Activated naive CD8-positive, alpha-beta T cell treated with anti-CD3 and anti-CD28 coated beads, Interleukin-2, amount 50 U/mL, for 16 hours (primary cell): ENCODE measurements at places on chromosomes 6 and 20.

DNA sequence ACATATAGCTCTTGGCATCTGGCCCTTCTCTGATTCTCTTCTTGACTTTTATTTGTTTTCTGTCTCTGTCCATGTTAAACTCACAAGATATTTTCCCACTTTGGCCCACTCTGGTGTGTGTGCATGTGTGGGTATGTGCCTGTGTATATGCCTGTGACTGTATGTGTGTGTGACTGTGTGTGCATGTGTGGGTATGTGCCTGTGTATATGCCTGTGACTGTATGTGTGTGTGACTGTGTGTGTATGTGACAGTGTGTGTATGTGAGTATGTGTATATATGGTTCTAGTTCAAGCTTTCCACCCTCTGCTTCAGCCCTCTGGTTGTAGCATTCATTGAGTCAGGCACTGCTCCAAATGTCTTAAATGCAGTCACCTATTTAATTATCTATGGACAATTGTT lies 88.6 kb upstream of the GGTLC1 start:
- no peak for DNase-seq

GRCh38 chr6:154824076-154824475 lies 90.9 kb downstream of the SCAF8 start:
- no peak for DNase-seq

- no peak for DNase-seq
Observed at GRCh38 chr6:166712286-166713228, 85.5 kb upstream of the RPS6KA2 start.

- DNase-seq: no peak
Observed at GRCh38 chr20:33851842-33852466, 40.8 kb downstream of the CHMP4B start.

GRCh38 chr20:35978041-35978513 lies 9.7 kb downstream of the CNBD2 start:
- DNase-seq: no peak

DNA sequence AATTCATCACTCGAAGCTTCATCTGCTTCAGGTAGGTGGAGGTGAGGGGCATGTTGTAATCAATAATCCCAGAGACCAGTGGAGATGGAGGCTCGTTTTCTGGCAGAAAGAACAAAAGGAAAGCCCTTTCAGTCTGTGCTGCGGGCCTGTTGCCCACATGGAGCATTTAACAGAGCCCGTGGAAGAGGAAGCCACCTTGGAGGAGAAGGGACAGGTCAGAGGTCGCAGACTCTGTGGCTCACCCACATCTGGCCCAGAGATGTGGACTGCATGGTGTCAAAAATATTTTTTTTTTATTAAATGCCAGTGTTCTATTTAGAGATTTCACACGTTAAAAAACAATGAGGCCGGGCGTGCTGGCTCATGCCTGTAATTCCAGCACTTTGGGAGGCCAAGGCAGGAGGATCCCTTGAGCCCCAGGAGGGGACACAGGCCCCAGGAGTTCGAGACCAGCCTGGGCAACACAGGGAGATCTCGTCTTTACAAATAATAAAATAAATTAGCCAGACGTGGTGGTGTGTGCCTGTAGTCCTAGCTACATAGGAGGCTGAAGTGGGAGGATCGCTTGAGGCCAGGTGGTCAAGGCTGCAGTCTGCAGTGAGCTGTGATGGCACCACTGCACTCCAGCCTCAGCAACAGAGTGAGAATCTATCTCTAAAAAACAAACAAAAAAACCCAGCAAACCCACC lies 73.6 kb downstream of the NOL4L start:
- DNase-seq: no peak

- no peak for DNase-seq
Observed at GRCh38 chr20:3262566-3262965, 23.6 kb upstream of the SLC4A11 start.

DNA sequence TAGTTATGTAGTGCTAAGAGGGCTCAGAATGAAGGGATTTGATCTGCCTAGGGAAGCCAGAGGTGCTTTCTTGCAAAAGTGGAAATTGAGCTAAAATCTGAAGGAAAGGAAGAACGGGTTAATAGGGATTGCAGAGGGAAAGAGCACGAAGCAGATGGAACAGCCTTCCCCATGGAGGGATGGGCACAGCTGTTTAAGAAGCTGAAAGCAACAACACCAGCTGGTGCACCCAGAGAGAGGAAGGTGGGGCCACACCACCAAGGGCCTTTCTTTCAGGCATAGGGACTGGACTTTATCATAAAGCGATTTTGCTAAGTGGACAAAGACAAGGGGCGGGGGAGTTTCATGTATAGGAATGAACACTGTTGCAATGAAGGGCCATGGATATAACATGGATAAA lies 65.8 kb upstream of the SNRPB2 start:
- DNase-seq: no peak

DNA sequence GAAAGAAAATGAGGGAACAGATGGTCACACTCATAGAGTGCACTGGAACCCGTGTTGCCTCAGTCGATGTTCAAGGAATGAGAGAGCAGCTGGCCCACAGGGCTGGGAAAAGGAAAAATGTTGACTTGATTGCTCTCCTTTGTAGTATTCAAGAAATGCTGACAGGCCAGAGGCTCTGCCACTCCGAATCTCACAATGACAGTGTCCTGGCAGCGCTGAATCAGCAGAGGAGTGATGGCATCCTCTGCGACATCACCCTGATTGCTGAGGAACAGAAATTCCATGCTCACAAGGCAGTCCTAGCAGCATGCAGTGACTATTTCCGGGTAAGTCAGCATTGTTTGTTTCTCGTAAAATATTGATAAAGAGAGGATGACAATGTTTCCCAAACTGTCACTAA lies 51.3 kb downstream of the KLHL32 start:
- DNase-seq: no peak

GRCh38 chr20:22775671-22776139 lies 191.3 kb upstream of the FOXA2 start:
- no peak for DNase-seq

GRCh38 chr6:139392794-139393193 lies 18.3 kb upstream of the CITED2 start:
- no peak for DNase-seq

DNA sequence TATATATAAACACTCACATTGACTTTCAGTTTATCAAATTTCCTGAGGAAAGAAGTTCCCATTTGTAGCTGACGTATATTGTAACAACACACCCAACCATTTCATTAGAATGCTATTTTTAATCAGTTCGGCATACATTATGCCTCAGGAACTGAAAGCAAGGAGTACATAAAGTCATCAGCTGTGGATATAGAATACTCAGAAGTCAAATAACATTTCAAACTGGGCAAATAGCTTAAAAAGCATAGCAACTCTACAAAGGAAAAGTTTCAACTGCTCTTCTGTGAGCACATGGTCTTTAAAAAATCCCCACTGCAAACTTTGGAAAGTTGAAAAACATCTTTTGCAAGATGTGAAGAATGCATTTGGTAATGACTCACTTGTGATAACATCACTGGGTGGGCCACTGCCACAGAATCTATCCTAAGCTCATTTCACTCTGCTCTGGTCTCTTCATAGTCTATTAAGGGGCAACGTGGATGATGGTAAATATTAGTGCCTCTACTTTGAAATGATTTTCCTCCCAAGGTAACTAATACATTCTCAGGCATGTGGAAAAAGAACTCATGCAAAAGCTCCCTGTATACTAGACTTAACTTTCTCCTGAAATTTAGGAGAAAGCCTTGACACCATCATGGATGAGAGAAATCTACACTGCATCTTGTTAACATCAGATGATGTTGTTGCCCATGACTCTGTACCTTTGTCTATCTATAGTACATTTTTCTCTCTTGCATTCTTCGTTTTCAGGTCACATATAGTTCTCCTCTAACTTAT lies 49.2 kb downstream of the FYN start:
- no peak for DNase-seq

GRCh38 chr20:46458866-46459750 lies 52.7 kb upstream of the ELMO2 start:
- DNase-seq: no peak

GRCh38 chr20:32651537-32651936 lies 22.2 kb downstream of the C20orf203 start:
- DNase-seq: no peak

- DNase-seq: no peak
Observed at GRCh38 chr6:159871906-159872305, 18.9 kb upstream of the MAS1 start.

- DNase-seq: no peak
Observed at GRCh38 chr6:4883298-4883697, 107.1 kb downstream of the CDYL start.

DNA sequence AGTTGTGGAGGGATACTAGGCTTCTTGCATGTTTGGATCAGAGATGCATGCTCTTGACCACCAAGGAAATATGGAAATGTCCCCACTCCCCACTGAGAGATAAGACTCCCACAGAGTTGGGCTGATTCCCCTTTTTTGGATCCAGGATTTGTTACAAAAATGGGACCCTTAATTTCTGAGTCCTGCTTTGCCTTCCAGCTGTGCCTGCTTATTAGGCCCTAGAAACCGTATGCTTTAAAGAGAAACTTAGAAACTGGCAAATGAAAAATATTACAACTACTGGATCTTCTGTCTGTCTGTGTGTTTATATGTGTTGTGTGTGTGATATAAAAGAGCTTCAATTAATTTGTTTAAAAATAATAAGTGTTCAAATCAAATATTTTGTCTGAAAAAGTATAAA lies 817.6 kb upstream of the CITED2 start:
- DNase-seq: no peak

DNA sequence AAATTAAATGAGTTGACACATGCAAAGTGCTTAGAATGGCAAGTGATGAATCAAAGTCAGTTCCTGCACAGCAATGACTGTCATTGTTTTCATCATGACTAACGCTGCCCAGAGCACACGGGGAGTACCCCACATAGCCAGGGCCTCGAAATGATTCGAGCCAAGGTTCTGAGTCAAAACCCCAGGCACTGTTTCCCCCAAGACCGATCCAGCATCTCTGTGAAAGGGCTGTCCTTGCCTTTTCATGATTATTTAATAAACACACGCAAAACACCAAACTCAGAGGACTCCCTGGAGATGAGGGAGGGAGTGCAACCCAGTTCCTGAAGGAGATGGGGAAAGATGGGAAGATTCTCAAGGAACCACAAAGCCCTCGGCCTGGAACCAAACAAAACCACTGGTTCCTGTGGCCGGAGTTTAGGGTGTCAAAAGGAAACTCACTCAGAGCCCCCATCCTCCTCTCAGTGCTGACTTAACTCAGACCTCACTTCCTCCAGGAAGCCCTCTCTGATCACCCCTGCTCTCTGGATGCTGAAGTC lies 3.8 kb downstream of the PREX1 start:
- DNase-seq: peak; percentile 47

- DNase-seq: no peak
Observed at GRCh38 chr6:90194371-90194841, 102.2 kb downstream of the BACH2 start.

GRCh38 chr6:110965629-110966229 lies 7.2 kb downstream of the GTF3C6 start:
- no peak for DNase-seq

GRCh38 chr6:37283671-37284151 lies 25.8 kb upstream of the TMEM217 start:
- DNase-seq: no peak

DNA sequence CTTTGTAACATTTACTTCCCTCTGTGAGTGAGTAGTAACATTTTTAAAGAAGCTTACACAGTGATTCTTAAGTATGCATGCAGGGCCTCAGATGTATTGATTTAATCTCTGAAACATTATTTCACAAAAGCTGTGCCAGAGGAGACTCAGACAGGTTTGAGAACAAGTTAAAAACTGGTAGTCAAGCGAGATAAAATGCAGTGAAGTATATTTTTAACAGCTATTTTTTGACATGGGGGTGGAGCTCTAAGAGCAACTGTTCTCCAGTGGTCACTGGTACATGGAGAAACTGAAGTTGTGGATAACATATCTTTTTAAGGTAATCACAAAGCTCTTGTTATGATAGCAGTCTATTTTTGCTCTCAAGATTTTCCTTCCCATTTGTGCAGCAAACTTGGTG lies 20.4 kb downstream of the DSTN start:
- DNase-seq: no peak

- DNase-seq: no peak
Observed at GRCh38 chr6:16078064-16078463, 50.8 kb upstream of the MYLIP start.

GRCh38 chr6:3471711-3472110 lies 14.9 kb upstream of the SLC22A23 start:
- DNase-seq: no peak

- no peak for DNase-seq
Observed at GRCh38 chr20:1509237-1509636, 18.0 kb upstream of the SIRPB2 start.

DNA sequence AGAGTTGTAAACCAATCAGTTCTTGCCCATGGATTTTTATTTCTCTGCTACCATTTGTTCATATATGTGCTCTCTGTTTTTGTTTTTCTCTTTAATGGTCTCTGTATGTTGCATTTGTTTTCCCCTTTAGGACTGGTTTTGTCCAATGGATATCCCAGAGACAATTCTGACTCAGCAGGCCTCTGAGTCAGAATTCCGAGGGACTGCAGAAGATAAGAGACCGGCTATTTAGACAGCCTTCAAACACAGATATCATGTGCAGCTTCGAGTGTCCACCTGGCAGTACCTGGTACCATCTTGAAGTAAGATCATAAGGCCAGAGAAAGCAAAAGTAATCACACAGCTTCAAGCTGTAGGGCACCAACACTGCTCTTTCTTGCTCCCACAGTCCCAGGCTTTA lies 125.5 kb downstream of the ELOVL4 start:
- DNase-seq: no peak

GRCh38 chr20:45969712-45970634 lies 2.0 kb downstream of the ZNF335 start:
- DNase-seq: no peak

DNA sequence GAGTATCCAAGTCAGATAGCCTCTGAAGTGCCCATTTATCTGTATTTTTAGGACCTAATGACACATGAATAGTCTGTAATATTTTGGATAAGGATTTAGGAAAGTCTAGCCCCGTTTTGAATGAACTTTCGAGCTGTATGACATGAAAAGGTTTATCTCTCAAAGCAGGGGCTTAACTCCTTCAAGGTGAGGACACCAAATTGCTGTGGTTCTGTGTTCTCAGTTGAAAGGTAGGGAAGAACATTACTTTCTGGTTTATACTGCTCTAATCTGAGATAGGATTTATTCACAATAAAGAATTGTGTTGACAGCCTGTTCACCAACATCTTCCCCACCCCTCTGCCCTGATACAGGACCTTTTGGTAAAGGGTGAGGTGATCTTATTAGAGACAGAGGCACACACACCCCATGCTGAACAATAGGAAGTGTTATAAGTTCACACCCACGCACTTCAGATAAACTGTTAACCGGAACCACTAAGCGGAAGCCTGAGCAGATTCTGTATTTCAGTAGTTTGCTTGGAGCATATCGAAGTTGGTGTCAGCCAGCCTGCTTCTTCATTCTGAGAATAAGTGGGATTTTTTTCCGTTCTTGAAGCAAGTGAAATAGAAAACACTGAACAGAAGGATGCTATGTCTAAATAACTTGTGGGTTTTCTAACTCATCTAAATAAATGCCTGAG lies 223.3 kb downstream of the TMEM242 start:
- DNase-seq: peak; percentile 17

GRCh38 chr6:166395778-166396177 lies 13.0 kb upstream of the MPC1 start:
- no peak for DNase-seq
